T-helper 2 cell (primary cell): ENCODE measurements at places on chromosomes 5 and 9.

GRCh38 chr5:130213607-130214006 is 309.3 kb downstream of the CHSY3 start:
- DNase-seq, result no peak

GRCh38 chr5:87944553-87945285 is 323.9 kb downstream of the TMEM161B start:
- DNase-seq, result no peak

DNA sequence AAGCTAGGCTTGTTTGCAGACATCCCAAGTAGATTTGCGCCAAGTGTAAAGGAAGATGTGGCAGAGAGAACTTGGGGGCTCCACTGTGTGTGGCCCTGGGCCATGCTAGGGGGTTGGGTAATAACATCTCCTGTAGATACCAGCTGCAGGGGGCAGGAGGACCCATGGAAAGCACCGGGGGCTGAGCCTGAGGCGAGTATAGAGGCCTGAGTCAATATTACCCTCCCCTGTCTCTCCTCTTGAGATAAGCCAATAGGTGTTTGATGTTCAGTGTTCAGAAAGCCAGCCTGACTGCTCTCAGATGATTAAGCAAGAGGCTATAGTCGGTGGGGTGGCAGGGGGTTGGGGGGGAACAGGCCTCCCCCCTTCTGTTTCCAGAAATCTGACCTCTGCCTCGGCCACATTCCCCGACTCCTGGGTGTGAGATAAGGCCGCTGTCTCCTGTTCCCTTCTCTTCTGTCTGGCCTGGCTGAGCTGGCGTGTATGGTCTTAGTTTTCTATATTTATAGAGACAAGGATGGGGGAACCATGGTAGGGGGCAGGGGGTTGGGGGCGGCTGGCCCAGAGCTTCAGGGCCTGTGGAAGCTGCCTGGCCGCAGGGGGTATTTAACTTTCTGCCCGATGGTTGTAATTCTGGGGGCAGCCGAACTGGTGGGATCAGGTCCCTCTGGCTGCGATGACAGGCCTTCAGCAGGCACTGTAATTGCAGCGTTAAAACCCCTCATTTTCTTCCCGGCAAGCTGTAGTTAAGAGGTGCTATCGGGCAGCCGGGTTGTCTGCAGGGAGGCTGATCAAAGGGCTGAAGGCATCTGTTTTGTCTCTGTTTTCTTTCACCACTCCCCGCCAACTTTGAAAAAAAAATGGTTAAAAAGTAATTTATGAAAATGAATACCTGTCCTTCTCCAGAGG is 292.0 kb downstream of the NSG2 start:
- DNase-seq, result no peak

- DNase-seq, result no peak
These were observed 1186.6 kb upstream of the SEMA6A start for GRCh38 chr5:117761186-117761585.

DNA sequence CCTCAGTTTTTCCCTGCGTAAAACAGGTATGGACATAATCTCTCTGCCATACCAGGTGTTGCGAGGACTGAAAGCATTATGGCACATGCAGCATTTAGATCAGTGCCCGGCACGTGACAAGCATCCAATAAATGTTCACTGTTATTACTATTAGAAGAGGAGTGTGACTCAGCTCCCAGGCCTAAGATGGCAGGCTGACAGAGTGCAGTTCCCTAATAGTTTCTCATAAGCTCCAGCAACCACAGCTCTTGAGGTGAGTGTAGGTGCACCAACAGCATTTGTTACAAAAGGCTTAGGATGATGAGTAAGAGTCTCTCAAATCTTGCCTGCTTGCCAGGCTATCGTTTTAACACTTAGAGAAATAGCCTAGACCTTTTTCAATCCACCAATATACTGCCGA is 28.9 kb upstream of the GLIS3 start:
- DNase-seq, result no peak

- DNase-seq, result no peak
These were observed 6.9 kb upstream of the NUDT12 start for GRCh38 chr5:103569313-103570060.

- DNase-seq, result no peak
These were observed 93.5 kb downstream of the SSBP2 start for GRCh38 chr5:81657386-81657785.

GRCh38 chr5:5854087-5854486 is 431.6 kb downstream of the ICE1 start:
- no peak for DNase-seq

DNA sequence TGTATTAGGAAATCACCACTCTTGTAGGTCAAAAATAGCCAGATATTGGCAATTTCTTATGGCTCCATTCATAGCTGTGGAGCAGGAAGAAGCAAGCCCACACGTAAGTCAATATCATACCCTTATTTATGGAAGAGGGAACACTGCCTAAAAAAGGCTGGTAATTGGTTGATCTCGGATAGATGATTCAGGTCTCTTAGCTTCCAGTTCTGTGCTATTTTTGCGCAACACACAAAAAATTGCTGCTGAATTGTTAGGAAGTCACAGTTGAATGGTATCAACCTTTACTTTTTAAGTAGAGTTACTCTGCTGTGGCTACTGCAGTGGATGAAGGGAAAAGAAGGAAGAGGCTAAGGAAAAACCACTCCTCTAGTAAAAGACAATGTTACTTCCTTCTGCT is 168.8 kb downstream of the ARHGAP26 start:
- DNase-seq, result no peak

GRCh38 chr5:108481355-108481931 is 99.5 kb upstream of the FBXL17 start:
- DNase-seq, result no peak

GRCh38 chr9:1929722-1930244 is 85.4 kb upstream of the SMARCA2 start:
- no peak for DNase-seq

GRCh38 chr9:78234810-78235209 is 1.1 kb upstream of the CEP78 start:
- no peak for DNase-seq

DNA sequence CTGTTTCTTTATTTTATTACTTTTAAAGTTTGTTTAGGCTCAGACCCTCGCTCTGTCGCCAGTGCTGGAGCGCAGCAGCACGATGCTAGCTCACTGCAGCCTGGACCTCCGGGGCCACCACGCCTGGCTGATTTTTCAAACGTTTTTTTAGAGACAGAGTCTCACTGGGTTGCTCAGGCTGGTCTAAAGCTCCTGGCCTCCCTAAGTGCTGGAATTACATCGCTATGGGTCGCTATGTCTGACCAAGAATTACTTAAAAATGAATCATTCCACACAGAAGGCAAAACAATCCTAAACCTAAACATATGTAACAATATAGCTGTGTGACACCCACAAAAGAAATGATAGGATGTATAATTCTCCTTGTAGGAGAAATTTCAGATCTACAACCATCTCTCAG is 86.9 kb upstream of the SIMC1 start:
- DNase-seq, result no peak

- peak; percentile 59 for DNase-seq
These were observed 90.4 kb upstream of the ANKRD55 start for GRCh38 chr5:56323505-56323904.

- DNase-seq, result no peak
These were observed 439.0 kb downstream of the ENC1 start for GRCh38 chr5:74201334-74202081.

GRCh38 chr5:109350537-109351270 is 59.1 kb downstream of the PJA2 start:
- DNase-seq, result no peak

GRCh38 chr5:146048994-146049703 is 56.2 kb downstream of the PLAC8L1 start:
- peak; percentile 40 for DNase-seq

- DNase-seq, result no peak
These were observed 134.8 kb downstream of the PCSK5 start for GRCh38 chr9:76025286-76025685.

DNA sequence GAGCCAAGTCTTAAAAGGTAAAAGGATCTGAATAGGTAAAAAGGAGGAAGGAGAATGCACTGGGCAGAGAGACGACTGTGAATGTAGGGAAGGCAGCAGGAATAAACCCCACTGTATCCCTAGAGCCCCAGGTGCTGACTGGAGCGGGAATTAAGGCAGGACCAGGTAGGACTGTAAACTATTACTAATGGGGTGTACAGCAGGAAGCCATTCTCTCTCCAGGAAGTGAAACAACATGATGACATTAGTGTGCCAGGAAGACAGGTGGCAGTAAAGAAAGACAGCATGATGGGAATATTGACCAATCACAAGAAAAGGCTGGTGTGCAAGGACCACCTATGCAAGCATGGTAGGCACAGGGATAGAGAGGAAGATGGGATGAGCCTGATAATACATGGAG is 433.0 kb downstream of the DNAH5 start:
- no peak for DNase-seq

DNA sequence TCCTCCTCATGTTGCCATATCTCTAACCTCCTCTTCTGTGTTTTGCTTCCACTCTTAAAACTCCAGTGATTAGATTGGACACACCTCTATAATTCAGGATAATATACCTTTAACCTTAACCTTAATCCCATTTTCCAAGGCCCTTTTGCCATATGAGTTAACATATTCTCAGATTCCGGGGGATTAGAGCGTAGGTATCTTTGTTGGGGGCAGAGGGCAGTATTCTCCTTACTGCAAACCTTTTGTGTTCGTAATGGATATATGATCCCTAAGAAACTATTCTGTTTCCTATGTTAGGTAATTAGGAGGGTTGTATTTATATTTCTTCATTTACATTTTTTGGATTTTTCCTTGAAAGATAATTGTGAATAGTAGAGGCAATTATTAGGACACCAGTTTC is 99.5 kb downstream of the VPS13A start:
- no peak for DNase-seq

- DNase-seq, result no peak
These were observed 68.6 kb upstream of the MAST4 start for GRCh38 chr5:66527478-66528035.

GRCh38 chr5:113776832-113777525 is 263.5 kb downstream of the YTHDC2 start:
- no peak for DNase-seq

GRCh38 chr5:1634337-1634661 is 110.5 kb upstream of the LPCAT1 start:
- DNase-seq, result no peak

DNA sequence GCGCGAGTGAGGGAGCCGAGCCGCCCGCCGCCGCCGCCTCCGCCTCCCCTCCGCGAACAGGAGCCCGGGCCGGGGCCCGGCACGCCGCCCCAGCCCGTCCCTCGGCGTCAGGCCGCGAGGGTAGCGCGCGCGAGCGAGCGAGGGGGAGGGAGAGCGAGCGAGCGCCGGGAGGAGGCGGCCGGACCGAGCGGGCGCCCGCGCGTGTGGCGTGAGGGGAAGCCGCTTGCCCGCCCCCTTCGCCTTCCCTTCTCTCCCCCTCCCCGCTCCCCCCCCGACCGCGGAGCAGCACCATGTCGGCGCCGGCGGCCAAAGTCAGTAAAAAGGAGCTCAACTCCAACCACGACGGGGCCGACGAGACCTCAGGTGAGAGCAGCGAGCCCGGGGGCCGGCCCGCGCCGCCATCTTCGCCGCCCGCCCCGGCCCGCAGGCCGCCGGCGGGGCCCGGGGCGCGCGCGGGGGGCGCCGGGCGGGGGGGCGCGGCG is 312 bp downstream of the SET start:
- peak; percentile 43 for DNase-seq

DNA sequence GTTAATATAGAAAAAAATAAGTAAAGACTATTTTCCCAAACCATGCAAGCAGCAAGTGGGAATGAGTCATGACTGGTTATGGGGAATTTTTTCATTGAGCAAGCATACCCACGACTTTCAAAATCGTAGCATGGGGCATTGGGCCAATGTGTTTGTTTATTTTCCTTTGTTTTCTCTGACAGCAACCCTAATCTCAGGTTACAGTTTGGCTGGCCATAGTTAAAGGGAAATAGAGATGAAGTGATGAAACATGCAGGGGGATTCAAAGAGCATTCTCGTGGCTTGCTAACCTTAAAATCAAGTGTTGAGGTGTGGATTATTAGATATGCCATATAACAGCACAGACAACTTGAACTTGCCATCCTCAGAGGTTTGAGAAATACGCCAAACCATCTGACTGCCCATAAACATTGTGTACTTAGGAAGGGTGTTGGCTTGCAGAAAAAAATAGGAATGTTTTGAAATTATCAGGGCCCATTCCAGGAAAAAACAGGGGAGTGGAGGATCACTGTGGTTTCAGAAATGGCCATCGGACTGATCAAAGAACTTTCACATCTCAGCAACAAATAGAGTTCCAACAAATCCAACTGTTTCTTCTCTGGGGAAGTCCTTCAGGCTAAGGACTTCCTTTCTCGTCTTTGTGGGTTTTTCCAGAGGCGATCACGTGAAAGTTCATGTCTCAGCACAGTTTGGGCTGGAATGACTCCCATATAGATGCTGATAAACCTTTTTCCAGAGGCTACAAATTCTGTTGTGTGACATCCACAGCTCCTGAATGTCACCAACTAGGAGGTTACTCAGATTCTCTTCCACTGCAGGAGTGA is 259.1 kb downstream of the SYK start:
- DNase-seq, result no peak

DNA sequence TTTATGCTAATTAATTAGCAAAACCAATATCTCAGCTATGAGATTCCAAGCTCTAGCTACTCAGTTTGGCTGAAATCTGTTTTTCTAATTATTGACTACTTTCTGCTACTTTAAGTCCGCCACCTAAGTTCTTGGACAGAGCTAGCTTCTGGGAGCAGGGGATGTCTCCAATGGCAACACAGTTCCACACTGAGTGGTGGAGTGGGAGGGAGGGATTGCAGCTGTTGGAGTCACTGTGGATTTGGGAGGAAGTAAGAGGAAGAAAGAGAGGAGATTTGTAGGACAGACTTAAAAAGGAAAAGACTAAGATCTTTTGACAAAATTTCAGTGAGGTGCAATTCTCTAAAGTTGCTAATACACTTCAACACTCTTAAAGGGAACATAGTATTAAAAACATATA is 450.8 kb downstream of the NFIB start:
- no peak for DNase-seq

DNA sequence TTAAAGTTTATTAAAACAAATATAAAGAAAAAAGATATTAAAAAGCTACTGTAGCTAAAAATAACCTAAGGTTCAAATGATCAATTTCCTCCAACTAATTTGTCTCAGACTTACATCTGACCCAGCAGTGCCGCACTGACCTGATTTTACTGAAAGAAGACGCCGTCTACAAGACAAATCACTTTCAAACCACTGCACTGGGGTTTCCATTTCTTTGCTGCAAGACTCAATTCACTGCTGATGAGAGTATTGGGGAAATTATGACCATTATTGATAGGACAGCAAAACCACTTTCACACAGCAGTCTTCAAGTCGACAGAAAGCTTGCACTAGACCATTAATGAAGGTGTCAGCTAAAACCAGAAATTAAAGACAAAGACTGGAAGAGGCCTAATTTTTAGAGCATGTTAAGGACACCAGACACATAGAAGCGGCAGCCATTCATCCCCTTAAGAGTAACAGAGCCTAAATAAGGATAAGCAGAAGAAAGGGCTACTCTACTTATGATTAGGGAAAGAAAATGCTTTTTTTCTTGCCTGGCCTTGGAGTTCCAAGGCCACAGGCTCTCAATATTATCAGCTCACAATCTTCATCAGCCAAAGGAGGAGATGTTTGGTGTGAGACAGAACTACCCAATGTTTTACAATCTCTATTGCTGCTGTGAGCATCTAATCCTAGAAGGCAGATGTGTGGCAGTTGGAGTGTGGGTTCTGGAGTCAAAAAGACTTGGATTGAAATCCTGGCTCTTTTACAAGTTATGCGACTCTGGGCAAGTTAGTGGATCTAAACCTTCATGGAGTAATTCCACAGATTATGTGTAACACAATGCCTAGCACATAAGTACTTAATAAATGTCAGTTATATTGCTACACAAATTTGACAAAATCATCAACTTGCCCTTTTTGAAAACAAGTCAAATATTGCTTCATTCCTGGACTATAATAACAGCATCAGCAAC is 190.7 kb downstream of the MAPKAP1 start:
- no peak for DNase-seq
